Dermis microvascular lymphatic vessel endothelial cell (primary cell): ENCODE measurements at places on chromosomes 4 and X. TPM values are rescaled to one million over a fixed set of nuclear protein-coding genes. Genes with fewer than 3 reads are reported as not detected.

DNA sequence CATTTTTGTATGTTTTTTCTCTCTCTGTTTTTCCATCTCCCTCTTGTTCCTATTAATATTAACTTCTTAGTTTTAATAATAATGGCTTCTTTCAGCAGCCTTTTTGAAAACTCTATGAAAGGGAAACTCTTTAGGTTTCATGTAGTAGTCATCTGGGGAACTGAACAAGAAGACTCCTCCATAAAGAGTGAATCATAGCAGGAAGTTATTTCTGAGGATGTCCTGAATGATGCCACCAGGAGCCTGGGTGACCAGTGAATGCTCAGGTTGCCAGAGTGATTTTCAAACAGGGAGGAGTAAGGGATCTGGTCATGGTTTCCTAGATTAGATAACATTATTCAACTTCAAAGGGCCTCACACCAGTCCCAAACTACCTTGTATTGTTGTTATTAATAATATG lies 212.8 kb upstream of the PDE5A start:
- no peak for DNase-seq

DNA sequence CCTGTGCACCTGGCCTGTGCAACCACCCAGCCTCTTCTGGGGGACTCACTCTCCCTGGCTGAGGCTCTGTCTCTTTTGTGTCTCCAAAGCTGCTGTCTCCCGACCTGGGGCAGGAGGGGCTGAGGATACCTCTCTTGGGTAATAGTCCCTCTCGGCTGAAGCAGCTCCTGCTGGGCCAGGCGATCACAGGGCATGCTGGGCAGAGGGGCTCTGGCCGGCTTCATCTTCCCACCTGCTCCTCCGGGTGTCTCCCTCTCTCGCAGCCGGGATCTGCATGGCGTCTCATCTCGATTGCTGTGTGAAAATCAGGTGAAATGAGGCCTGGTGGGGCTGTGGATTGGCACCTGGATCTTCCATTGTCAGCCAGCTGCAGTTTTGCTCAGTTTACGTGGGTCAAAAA lies 53.2 kb downstream of the MGST2 start:
- DNase-seq, result no peak

DNA sequence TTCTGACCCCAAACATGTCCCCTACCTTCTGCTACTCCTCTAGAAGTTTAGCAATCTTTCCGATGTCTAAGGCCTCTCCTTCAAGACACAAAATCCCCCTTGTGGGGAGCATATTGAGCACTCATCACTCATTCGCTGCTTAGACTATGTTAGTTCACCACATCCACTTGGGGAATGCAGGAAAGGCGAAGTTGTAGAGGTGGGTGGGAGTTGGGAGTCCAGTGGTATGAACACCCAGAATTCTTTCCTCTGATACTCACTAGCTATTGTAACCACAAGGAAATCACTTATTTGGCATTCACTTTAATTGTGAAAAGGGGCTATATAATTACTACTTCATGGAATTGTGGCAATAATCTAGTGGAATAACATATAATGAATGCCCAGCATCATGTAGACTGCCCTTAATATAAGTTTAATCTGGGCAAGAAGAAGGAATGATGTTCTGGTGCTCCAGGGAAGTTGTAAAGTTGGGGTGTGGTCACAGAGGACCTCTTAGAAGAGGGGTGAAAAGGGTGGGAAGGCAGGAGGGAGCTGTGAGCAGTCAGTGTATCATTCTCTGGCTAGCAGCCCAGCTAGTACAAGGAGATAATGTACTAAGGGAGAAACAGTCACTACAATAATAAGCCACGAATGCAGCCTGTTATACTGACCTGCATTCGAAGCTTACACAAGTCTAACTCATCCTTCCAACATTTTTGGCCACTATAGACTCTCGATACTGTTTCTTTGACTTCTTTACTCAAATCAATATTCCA lies 468.2 kb upstream of the DIPK2B start:
- peak; percentile 45 for DNase-seq

The TAPT1 gene
- total RNA-seq, result 11.8 and 16.7 TPM in 2 replicates

GRCh38 chrX:52504551-52504950 lies 8.9 kb downstream of the XAGE1A start:
- DNase-seq, result no peak

The MAGEC3 gene
- total RNA-seq, result not detected in 2 replicates

DNA sequence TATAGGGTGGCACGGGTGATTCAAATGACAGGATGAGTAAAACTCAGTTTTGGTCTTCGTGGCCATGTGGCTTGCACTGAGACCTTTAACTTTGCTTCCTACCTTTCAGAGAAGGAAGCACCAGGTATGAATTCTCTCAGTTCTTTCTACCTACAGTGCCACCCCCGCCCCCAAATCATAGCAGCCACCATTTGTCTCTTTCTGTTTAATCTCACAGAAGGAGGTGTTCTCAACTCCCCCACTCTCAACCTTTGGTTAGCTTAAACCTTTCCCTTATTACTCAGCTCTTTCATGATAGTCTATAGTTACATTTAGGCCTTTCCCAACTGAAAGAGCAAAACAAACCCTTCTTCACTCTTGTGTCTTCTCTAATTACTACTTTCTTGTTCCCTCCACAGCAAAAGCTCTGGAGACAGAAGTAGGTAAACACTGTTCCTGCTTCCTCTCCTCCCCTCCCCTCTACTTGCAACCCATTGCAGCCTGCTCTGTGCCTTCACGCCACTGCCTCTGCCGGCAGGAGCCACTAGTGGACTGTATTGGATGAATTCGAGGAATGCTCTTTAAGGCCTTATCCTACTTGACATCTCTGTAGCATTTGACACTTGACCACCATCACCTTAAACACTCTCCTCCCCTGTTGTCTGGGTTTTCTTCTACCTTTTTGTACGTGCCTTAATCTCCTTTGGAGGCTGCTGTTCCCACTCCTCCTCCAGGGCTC lies 123.7 kb downstream of the AFF1 start:
- DNase-seq, result no peak

DNA sequence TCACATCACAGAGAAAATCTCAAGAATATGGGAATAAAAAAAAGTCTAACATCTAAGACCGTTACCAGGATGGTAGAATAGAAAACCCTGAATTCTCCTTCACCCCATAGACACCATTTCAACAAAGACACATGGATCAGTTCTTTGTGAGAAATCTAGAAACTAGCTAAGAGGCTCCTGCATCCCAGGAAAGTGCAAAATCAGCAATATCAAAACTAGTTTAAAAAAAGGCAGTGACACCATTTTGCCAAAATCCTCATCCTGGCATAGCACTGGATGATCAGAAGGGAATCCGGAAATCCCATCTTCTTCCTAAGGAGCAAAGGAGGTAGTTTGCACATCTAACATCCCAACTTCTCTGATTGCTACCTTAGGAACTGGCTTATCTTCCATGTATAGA lies 88.9 kb upstream of the MAGEE2 start:
- no peak for DNase-seq

DNA sequence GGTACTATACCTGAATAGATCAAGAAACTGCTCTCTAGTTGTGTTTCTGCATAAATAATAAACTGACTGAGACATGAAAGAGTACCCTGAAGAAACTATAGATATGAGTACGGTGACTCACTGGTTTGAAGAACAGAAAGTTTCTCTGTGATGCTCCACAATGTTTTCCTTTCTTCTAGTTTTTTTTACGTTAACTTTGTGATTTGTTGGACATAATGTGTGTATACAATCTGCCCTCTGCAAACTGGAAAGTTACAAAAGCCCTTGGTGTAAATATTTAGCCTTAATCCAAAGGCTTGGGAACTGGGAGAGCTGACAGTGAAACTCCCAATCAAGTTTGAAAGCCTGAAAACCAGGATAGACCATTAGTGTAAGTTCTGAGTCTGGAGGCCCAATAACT lies 31.6 kb upstream of the PAPSS1 start:
- no peak for DNase-seq

DNA sequence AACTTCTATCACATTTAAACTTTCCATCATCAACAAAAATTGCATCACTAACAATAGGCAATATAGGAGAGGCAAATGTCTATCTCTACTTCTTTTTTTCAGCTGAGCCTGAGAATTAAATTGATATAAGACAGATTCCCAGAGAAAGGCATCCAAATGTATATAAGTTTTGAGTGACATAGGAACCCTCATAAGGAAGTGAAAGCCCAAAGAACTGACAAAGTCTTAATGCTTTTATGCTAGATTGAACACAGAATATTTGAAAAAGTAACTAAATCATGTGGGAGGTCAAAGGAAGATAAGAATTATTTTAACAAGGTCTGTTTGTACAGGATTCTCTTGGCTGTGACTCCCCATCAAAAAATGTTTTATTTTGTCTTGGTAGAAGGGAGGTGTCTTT lies 714.9 kb downstream of the GRXCR1 start:
- DNase-seq, result no peak

DNA sequence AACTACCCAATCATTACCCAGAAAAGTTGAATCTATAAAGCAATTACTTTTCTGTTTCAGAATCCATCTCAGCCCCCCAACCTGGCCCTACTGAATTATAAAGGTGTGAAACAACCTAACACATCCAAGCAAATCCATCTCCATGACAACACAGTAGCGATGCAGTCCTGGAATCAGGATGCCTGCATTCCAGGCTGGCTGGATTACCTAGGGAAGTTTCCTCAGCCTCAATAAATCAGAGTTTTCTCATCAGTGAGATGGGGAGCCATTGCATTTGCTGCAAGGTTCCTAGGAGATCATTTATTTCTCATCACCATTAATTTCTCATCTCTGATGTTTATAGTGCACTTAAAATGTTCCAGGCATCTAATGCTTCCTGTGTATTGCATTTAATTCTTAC lies 46.0 kb downstream of the LNX1 start:
- no peak for DNase-seq

The SLIT2 gene
- total RNA-seq, result 0.13 and 0.38 TPM in 2 replicates

The STBD1 gene
- 0.89 and 1.9 TPM in 2 replicates for total RNA-seq

The BBS7 gene
- total RNA-seq, result 7.8 and 11.7 TPM in 2 replicates

The MAGEA6 gene
- not detected in 2 replicates for total RNA-seq

- no peak for DNase-seq
Measured at GRCh38 chr4:174216799-174217272, 66.6 kb downstream of the FBXO8 start.

DNA sequence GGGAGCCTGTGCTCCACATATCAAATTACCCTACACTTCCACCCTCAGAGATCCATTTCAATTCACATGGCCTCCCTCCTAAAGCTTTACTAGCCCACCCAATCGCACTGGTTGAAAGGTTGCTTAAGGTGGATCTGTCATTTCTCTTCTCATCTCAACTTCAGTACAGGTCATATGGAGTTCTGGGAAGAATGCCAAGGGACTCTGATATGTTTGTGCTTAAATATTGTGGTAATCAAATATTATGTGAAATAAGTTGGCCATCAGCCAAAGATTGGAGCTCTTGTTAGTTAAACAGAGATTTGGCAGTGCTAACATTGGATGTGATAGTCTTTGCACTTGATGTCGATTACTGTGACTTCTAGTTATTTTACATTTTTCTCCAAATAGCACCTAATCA lies 20.5 kb downstream of the SEPTIN6 start:
- no peak for DNase-seq

GRCh38 chr4:1616557-1616930 lies 67.6 kb downstream of the FAM53A start:
- no peak for DNase-seq

DNA sequence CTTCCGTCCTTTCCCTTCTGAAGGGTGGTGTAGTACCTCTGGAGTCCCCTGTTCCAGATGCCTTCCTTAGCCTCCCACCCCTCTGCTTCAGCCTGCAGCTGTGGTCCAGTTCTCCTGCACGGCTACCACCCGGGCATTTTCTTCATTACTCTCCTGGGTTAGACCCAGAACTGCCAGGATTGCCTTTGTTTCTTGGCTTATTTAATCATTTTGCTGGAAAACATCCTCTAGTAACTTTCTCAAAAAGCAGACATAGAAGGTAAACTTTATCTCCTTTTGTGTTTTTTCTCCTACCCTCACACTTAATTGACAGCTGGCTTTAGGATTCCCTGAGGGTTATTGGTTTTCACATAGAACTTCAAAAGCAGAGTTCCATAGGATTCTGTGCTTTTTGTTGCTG lies 20.2 kb downstream of the ANAPC4 start:
- no peak for DNase-seq

DNA sequence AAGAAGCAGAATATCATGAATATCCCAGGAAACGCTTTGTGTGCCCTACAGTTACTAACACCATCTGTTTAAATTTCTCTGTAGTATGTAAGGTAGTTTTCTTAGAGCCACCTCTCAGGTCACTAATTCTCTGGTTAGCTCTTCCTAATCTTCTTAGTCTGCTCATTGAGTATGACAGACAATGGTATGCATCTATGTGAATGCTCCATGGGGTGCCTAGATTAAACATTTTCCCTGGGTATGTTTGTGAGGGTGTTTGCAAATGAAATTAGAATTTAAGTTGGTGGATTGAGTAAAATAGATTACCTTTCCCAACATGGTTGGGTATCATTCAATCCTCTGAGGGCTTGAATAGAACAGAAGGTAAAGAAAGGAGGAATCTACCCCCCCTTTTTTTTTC lies 233.0 kb downstream of the PCDH18 start:
- DNase-seq, result no peak

The BEX5 gene
- 0.90 and 1.6 TPM in 2 replicates for total RNA-seq

DNA sequence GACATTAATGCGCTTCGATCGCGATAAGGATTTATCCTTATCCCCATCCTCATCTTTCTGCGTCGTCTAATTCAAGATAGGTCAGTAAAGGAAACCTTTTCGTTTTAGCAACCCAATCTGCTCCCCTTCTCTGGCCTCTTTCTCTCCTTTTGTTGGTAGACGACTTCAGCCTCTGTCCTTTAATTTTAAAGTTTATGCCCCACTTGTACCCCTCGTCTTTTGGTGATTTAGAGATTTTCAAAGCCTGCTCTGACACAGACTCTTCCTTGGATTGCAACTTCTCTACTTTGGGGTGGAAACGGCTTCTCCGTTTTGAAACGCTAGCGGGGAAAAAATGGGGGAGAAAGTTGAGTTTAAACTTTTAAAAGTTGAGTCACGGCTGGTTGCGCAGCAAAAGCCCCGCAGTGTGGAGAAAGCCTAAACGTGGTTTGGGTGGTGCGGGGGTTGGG lies 528 bp upstream of the FGF2 start:
- no peak for DNase-seq

DNA sequence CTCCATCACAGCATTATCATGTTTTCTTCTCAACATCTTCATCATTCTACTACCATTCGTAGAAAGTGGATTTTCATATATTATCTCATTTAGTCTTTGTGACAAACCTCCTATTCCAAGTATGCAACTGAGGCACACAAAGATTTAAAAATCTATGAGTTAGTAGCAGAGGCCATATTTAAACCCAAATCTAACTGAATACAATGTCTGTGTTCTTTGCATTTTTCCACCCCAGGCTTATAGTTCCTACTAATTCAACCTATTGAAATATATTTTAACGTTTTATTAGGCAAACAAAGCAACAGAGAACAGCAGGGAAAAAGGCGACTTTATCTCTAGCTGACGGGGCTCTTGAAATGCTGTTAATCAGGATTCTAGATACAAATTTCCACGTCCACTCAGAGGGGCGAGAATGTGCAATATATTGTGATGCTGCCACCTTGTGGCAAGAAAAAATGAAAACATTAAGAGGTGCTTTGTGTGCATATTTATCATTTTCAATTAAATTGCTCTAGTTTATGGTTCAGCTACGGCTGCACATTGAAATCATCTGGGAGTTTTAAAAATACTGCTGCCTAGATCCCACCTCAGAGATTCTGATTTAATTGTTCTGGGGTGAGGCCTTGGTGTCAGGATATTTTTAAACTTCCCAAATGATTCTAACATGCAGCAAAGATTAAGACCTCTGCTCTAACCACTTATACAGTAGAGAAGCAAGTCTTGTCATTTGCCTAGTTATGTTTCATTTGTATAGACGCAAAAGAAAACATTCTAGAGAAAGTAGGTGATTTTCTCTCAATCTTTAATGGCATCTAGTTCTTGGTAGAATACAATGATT lies 315.9 kb downstream of the MAPK10 start:
- DNase-seq, result peak; percentile 69
